Calu3 (cell line): ENCODE measurements at places on chromosomes 4 and X. TPM values are rescaled to one million over a fixed set of nuclear protein-coding genes. Genes with fewer than 3 reads are reported as not detected.

Gene CENPVL1
- not detected in 2 replicates for total RNA-seq

DNA sequence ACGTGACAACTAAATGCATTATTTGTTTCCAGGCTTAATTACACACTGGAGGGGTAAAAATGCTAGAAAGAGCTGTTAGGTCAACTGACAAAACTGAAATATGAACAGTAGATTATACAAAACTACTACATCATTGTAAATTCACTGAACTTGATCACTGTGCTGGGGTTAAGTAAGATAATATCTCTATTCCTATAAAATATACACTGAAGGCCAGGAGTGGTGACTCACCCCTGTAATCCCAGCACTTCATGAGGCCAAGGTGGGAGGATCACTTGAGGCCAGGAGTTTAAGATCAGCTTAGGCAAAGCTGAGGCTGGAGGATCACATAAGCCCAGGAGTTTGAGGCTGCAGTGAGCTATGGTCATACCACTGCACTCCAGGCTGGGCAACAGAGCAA, 31.8 kb upstream of the NKX6-1 start:
- DNase-seq = no peak

Gene LDOC1
- not detected in 2 replicates for total RNA-seq

Gene RTL9
- total RNA-seq = not detected in 2 replicates

Gene CXCL5
- total RNA-seq = 1,110 and 1,906 TPM in 2 replicates

GRCh38 chrX:81201071-81201470, 642 bp downstream of the HMGN5 start:
- DNase-seq = no peak

Gene DNAAF6
- not detected in 2 replicates for total RNA-seq

- no peak for DNase-seq
Measured at GRCh38 chr4:110046588-110047049, 133.9 kb downstream of the EGF start.

DNA sequence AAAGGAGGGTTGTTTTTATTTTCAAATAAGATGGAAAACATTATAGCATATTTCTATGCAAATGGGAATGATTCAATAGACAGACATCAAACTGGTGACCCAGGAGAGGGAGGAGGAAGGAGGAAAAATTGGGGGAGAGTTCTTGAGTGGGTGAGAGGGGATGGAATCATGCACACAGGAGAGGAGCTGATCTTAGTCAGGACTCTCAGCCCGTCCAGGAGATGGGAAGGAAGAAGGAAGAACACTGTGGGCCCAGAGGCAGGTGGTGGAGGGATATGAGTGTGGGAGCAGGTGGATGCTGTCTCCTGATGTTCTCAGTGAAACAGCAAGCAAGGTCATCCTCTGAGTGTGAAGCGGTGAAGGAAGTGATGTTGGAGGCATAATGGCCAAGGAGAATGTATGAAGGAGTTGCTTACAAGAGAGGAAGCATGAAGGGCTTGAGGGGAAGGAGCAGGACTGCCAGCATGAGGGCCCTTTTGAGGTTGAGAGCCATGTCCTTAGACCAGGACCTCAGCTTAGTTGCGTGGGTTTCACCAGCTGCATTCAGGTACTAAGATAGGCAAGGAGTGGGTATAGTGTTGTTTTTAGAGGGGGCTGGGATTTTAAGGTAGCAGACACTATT, 161.7 kb upstream of the NAP1L5 start:
- no peak for DNase-seq

Gene MYOZ2
- total RNA-seq = not detected in 2 replicates

- DNase-seq = peak; percentile 58
Measured at GRCh38 chrX:84188320-84188834, 378 bp upstream of the RPS6KA6 start.

GRCh38 chr4:15694431-15694830, 8.4 kb upstream of the BST1 start:
- peak; percentile 16 for DNase-seq

GRCh38 chr4:3313556-3314228, 20.9 kb downstream of the RGS12 start:
- DNase-seq = no peak
